ENCODE measurements at places on chromosomes 3 and 15.

GRCh38 chr3:40476478-40477470 is at the start of gene ZNF619:
Gene ZNF619, plus strand, starts transcription at chr3:40477122. Its CDS starts 858 bp downstream, at chr3:40477980.
- peak; percentile 57 for DNase-seq

- no peak for DNase-seq
Observed at GRCh38 chr15:42175671-42176070, 19.2 kb upstream of the PLA2G4F start.

- no peak for DNase-seq
Observed at GRCh38 chr15:57562196-57562769, 29.4 kb upstream of the MYZAP start.

DNA sequence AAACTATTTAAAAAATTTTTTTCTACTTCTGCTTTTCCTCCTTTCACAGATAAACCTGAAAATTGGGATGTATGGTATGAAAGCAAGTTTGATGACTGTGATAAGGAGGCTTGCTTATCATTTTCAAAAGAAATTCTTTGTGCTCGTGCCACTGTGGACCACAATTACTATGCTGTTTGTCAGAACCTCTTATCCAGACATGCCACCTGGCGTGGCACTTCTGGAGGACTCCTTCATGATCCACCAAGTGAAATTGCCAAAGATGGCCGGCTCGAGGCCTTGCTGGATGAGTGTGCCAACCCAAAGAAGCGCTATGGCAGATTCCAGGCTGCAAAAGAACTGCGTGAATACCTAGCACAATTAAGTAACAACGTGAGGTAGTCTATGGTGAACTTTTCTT is 17.8 kb downstream of the DIPK2A start:
- DNase-seq: no peak

- no peak for DNase-seq
Observed at GRCh38 chr3:141337523-141337854, 30.8 kb upstream of the ZBTB38 start.

GRCh38 chr3:103927896-103928295 is 1438.8 kb upstream of the ALCAM start:
- DNase-seq: no peak

DNA sequence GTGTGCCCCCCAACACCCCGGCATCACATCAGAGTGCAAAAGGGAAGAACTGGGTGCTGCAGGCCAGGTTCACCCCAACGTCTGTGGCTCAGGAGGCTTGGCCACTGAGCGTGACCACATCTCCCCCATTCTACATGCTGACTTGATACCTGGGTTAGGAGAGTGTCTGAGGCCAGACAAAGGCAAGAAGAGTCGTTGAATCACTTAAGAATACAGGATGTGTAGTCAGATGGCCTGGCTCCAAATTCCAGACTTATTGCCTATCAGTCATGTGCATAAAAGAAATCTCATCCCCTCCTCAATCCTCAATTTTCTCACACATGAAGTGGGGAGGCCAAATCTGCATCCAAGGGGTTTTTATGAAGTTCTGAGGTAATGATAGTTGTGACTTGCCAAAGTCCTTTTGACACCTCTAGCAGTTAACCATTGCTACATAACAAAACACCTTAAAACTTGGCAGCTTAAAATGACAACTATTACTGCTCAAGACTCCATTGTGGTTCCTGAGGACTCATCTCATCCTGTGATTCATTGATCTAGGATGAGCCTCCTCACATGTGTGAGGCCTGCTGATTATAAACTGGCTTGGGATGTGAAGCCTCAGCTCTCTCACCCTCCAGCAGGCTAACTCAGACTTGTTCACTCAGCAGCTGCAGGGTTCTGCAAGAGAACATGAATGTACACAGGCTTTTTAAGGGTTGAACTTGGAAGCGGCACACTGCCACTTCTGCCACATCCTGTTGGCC is 138.8 kb upstream of the TLE3 start:
- DNase-seq: no peak

DNA sequence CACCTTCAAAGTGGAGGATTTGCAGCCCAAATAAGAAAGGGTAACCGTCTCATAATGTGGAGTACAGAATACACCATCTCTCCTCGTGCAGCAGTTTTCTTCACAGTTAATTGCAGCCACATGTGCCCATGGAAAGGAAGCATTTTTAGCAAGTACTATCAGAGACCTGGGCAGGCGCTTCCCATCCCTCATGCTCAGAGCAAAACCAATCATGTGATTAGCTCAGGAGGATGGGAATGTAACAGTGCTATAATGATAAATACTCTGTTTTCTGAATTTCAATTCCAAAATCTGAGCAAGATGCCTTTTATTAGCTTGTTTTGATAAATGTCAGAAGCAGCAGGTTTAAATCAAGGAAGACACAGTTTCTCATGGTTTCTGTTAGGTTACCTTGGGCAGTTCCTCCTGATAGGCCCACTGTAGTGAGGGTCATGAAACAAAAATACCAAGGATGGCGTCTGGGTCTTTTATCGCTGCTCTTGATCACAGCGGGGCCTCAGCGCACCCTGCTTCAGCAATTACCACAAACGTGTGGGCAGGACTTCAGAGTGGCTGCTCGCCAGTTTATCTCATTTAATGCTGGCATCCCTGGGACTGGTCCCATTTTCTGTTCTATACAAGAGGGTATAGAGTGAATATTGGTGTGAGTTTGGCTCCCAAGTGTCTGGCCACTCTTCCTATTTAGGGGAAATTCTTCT is 92.6 kb upstream of the VGLL4 start:
- no peak for DNase-seq

DNA sequence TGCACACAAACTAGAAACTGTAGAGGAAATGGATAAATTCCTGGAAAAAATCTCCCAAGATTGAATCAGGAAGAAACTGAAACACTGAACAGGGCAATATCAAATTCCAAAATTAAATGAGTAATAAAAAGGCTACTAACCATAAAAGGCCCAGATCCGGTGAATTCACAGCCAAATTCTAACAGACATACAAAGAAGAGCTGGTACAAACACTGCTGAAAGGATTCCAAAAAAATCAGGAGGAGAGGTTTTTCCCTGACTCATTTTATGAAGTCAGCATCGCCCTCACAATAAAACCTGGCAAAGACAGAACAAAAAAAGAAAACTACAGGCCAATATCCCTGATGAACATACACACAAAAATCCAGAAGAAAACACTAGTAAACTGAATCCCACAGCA is 462.4 kb upstream of the THBS1 start:
- no peak for DNase-seq

GRCh38 chr3:37171144-37171543 is 3.2 kb downstream of the LRRFIP2 start:
- DNase-seq: no peak

DNA sequence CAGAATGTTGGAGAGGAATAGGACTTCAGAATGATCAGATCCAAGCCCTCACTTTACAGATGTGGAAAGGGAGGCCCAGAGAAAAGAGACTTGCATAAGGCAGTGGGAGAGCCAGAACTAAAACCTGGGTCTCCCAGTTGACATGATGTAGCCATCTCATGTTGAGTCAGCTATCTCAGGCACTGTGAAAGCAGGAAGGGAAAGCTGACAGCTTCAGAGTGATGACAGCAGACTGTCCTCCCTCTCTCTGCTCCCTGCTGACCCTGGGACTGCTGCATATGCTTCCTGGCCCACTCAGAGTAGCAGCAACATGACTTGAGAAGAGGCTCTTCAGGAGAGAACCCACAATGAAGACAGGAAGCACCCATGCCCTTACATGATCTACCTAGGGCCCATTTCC is 14.7 kb downstream of the FHIT start:
- no peak for DNase-seq

GRCh38 chr3:44926921-44927320 is 49.1 kb downstream of the ZDHHC3 start:
- no peak for DNase-seq

DNA sequence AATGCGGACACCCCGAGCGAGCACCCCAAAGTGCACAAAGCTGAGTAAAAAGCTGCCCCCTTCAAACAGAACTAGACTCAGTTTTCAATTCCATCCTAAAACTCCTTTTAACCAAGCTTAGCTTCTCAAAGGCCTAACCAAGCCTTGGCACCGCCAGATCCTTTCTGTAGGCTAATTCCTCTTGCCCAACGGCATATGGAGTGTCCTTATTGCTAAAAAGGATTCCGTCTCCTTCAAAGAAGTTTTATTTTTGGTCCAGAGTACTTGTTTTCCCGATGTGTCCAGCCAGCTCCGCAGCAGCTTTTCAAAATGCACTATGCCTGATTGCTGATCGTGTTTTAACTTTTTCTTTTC is 5.3 kb downstream of the BHLHE40 start:
- DNase-seq: no peak

DNA sequence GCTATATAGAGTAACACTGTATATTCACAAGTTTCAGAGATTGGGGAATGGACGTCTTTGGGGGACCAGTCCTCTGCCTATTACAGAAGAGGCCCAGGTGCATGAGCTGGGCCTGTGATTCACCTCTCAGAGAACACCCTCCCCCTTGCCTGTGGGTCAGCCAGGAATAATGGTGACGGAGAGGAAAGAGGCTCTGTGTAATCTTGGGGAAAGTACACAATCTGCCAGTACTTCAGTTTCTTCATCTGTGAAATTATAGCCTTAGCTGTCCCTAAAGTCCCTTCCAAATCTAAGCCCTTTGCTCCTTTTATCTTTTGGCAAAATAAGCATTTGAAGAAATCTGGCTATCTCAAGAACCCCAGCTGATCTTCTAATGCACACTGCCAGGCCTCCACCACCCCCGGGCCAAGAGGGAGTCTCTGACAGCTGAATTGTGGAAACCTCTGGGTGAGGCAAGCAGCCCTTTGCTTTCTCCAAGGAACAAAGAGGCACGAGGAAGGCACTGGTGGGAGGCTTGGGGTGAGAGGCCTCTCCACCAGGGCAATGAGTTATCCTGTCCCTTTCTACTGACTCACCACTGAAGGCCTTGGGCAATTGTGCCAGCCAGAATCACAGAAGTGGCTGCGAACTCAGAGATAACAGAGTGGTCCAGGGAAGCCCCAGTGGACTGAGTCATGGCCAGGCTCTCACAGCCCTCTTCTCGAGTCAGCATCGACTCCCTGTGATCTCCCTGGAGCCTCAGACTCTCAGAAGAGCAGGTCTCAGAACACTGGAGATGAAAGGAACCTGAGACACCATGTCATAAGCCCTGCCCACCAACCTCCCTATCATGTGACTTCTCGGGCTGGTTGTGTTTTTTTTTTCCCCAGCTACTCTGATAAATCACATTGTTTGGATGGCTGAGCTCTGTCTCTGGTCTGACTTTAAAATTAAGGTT is 31.8 kb downstream of the CCNL1 start:
- no peak for DNase-seq

GRCh38 chr3:8482960-8483665 is 18.5 kb upstream of the LMCD1 start:
- peak; percentile 55 for DNase-seq

GRCh38 chr3:16251316-16252085 is 13.2 kb downstream of the DPH3 start:
- no peak for DNase-seq

GRCh38 chr15:42494998-42495360 is 455 bp upstream of the SNAP23 start:
- DNase-seq: peak; percentile 65

DNA sequence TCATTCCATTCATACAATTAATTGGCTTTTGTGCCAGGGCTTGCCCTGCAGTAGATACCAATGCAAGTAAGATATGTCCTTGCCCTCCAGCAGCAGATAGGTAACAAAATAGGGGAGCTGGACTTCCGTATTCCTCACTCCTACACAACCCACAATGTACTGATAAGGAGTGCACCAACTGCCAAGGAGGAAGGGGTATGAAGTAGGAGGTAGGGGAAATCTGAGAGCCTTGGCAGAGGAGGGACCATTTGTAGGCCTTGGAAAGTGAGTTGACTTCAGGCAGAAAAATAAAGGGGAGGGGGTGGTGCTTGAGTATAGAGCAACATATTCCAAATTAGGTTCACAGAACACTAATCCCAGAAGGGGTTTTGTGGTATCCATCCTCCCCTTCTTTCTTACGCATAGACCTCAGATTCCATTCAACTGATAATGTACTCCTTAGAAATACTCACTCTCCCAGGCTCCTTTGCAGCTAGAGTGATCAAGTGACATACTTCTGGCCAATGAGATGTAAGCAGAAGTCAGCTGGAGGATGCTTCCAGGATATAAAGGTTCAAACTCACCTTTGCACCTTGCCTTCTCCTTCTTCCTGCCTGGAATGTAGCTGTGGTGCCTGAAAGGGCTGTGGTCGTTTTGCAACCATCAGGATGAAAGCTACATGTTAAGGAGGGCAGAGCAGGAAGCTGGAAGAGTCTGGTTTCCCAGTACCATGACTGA is 127.1 kb upstream of the SMAD3 start:
- DNase-seq: no peak

DNA sequence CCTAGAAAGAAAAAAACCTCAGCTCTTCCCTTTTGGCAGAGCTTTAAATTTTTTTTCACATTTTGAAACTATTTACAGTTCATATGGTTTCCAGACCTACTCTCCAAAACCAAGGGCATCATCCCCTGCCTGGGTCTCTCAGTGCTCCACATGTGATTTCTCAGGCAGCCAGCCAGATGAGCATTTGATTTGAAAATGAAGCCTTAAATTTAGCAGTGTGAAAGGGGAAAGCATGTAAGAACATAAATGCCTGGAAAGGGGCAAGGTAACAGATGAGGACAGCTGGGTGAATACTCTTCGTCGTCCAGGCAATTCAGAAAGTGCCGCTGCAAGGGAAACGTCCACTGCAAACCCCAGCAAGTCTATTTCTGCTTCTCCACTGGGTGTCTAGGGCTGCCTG is 94.8 kb downstream of the ATP8B4 start:
- no peak for DNase-seq

GRCh38 chr15:77497942-77498361 is 77.3 kb downstream of the HMG20A start:
- DNase-seq: no peak

- DNase-seq: no peak
Observed at GRCh38 chr3:78517965-78518364, 1249.8 kb downstream of the ROBO1 start.

DNA sequence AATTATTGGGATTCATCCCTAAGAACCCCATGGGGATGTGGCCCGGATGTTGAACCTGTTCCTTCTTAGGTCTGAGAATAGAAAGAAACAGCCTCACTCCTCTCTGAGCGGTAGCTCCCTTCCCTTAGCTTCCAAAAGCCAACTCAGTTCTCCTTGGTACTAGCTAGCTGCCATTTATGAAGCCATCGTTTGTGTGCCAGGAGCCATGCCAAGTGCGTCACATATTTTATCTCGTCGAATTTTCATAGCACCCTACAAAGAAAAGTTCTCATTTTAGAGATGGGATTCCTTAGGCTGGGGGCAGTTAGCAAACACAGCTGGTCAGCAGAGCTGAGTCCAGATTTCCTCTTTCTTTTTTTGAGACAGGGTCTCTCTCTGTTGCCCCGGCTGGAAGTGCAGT is 45.4 kb upstream of the GLCE start:
- DNase-seq: no peak

GRCh38 chr3:115947325-115947724 is 324.0 kb downstream of the GAP43 start:
- no peak for DNase-seq

- DNase-seq: peak; percentile 58
Observed at GRCh38 chr3:187737368-187738070, 7.7 kb downstream of the BCL6 start.

GRCh38 chr3:15476378-15476777 is 45.1 kb downstream of the COLQ start:
- no peak for DNase-seq
